ENCODE measurements at places on chromosomes 1 and 21. TPM values are rescaled to one million over a fixed set of nuclear protein-coding genes. Genes with fewer than 3 reads are reported as not detected.

DNA sequence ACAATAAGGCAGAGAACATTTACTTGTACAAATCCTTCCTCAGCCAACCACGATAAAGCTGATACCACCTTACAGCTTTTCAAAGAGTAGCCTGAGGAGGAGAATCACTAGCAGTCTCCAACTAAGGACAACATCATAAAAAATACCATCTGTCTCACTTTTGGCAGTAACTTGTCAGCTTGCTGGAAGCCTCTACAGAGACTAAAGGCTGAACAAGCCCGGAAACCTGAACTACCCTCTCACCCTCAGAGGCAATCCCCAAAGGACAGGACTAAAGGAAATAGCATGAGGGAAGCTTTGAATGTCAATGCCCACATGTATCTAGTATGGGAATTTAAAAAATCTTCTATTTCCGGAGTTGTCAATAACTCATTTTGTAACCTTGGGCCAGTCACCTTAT is 10.6 kb downstream of the SRSF4 start:
- no peak for DNase-seq

DNA sequence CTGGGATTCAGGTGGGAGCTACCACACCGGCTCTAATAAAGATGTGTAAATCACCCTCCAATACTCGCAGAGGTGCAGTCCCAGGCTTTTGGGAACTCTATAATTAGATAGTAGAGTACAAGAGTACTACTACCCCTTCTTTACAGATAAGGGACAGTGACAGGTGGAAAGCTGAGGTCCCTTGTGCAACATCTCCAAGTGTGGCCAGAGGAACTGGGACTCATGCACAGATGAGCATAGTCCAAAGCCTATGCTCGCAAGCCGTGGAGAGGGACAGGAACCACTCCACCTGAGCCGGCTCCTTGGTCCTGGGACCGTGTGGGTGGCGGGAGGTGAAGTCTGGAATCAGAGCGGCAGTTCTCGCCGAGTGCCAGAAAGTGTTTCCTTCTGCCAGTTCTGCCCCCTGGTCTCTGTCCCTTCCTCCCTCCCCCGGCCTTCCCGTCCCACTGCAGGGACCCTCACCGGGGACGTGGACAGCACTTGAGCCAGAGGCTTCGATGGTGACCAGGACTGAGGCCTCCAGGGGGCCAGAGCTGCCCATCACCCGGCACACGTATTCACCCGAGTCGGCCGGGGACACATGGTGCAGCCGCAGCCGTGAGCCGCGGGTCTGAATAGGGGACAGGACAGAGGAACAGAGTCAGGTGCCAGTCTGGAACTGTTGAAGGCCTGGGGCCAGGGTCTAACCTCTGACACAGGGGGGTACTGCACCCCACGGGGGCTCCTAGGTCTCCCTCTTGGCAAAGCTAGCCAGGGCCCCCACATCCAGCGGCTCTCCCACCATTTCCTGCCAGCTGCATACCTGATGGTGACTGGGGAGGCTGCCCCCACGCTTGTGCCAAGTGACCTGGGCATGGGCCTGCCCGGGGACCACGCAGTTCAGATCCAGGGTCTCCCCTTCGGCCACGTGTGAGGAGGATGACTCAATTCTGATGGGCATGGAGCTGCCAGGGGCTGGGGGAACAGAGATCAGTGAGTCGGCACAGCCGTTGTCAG is 33.9 kb downstream of the LDLRAD2 start:
- DNase-seq: no peak

DNA sequence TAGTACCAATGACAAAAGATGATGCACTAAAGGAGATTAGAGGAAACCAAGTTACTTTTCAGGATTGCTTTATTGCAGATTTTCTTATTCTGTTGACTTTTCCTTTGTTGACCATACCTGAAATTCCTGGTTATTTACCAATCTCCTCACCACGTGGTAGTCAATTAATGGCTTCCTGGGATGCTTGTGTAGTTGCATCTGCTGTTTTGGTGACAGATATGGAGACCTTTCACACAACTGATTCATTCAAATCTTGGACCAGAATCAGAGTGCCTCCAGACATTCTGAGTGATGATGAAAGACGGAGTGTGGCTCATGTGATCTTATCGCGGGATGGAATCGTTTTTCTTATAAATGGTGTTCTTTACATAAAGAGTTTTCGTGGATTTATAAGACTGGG is 91.3 kb downstream of the CATSPERE start:
- DNase-seq: no peak

DNA sequence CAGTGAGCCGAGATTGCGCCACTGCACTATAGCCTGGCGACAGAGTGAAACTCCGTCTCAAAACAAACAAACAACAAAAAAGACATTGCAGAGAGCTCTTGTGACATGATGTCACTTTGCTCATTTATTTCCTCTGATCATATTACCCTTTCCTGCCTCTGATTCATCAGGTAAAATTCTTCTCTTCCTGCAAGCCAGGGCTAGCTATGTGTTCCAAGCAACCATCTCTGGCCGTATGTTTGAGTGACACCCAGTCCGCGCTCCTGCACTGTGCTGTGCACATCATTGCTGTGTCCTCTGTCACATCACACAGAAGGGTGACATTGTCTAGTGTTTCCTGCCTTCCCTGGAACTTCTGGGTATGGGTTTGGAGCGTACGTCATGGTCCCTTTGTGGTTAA is 251.3 kb downstream of the PCP4 start:
- no peak for DNase-seq

DNA sequence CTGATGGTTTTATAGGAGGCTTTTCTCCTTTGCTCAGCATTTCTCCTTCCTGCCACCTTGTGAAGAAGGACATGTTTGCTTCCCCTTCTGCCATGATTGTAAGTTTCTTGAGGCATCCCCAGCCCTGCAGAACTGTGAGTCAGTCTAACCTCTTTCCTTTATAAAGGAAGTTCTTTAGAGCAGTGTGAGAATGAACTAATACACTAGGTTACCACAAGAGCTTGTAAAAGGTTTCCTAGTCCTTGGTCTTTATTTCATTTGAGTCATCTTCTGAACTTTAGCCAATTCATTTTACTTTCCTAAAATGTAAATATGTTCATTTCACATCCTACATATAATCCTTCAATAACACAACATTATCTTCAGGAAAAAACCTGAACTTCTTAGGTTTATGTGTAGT is 365.3 kb downstream of the HHIPL2 start:
- DNase-seq: no peak

GRCh38 chr1:59314776-59315528 is 18.1 kb downstream of the FGGY start:
- DNase-seq: no peak

GRCh38 chr1:156667610-156667967 is 9.6 kb downstream of the NES start:
- DNase-seq: no peak

DNA sequence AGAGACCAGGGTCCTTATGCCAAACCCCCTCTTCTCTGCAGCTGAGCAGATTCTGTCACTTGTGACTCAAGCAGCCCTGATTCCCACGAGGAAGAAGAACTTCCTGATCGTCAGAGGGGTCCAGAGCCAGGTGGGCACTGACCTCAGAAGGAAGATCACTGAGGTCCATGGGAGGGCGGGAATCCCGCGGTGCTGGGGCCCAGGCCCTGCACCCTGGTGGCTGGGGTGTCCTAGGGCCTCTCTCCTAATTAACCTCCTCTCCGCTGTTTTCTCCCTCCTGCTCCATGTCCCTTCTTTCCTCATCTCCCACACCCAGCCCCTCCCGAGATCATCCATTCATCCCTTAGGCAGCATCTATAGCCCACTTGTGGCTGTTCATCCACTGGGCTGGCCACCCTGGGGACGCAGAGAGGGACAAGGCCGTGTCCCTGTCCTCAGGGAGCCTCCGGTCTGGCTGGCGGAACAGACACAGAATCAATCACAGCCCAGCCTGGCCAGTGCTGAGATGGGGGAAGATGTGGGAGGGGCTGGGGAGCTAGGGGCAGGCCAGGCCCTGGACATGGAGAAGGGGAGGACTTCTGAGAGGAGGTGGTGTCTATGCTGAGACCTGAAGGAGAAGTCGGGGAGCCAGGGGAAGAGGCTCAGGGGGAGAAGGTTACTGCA is 638.3 kb downstream of the MATN1 start:
- DNase-seq: no peak

DNA sequence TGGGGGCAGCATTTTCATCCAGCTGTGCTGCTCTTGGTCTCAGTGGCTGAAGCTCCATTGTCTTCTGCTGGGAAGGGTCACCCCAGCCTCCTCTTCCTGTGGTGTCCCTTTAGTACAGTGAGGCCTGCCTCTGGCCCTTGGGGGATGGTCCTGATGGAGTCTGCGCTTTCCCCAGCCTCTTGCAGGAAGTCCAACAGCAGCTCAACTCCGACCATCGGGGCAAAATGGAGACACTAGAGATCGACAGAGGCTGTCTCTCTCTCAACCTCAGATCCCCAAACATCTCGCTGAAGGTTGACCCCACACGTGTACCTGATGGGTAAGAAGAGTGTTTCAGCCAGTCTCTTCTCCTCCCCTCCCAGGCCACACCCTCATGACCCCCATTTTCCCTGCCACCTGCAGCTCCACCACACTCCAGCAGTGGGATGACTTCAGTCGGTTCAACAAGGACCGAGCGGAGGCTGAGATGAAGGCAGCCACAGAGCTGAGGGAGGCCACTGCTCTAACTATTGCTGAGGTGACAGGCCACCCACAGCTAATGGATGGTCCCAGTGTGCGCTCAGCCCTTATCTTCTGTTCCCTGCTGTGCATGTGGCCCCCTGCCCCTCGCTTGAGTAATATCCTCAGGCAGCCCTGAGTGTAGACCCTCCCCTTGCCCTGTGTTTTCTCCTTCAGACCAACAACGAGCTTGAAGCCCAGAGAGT is 2.0 kb upstream of the ADPRS start:
- no peak for DNase-seq

DNA sequence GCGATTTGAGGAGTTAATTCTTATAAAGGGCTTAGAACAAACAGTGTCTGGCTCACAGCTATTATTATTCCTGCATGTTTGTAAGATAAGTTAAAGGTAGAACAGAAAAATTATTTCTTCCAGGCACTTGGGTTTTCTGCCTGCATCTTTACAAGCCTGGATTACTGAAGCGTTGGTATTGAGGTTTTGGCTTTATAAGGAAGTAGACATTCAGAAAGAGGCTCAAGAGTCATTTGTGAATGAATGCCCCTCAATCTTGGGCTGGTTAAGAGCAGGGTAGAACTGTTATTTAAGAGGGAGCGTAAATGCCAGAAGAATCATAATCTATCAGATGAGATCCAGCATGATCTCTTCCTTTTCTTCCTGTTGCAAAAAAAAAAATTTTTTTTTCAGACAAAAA is 77.3 kb upstream of the ARID1A start:
- DNase-seq: no peak

- DNase-seq: no peak
Observed at GRCh38 chr1:177423090-177423489, 252.3 kb downstream of the BRINP2 start.

- peak; percentile 78 for DNase-seq
Observed at GRCh38 chr1:200279810-200280411, 129.9 kb downstream of the ZNF281 start.

- DNase-seq: no peak
Observed at GRCh38 chr1:89381618-89382017, 17.8 kb downstream of the GBP6 start.

DNA sequence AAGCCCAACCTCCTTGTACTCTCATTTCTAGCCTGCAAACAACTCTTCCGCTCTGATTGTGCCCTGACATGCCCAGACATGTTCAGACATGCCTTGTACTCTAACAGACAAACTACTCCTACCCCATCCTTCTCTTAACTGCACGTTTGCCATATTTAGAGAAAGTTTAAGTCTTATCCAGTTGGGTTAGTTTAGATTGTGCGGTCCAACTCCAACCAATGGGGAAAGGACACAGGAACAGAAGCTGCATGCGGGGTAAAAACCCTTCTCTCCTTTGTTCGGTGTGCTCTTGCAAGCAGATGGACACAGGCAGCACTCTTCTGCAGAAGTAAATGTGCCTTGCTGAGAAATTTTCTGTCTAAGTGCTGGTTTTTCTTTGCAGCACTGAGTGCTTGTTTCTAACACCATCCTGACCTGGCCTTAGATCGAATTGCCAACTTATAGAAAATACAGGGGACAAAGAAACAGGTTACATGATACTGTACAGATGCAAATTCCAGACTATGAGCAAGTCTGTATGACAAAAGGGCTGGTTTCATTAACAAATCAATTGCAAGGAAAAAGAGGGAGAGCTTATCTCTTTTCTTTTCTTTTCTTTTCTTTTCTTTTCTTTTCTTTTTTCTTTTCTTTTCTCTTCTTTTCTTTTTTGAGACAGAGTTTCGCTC is 35.8 kb upstream of the IFNGR2 start:
- no peak for DNase-seq

GRCh38 chr1:116556289-116557006 is 14.4 kb downstream of the CD58 start:
- DNase-seq: peak; percentile 33

The CLIC6 gene
- not detected for total RNA-seq

The ANKRD65 gene
- total RNA-seq: 0.15 TPM

The RGS4 gene
- not detected for total RNA-seq

The DSCAM gene
- not detected for total RNA-seq
